ENCODE measurements at places on chromosomes 13 and 19.
A peak's percentile ranks its signal among the peaks of the same experiment; 100 is the strongest.

DNA sequence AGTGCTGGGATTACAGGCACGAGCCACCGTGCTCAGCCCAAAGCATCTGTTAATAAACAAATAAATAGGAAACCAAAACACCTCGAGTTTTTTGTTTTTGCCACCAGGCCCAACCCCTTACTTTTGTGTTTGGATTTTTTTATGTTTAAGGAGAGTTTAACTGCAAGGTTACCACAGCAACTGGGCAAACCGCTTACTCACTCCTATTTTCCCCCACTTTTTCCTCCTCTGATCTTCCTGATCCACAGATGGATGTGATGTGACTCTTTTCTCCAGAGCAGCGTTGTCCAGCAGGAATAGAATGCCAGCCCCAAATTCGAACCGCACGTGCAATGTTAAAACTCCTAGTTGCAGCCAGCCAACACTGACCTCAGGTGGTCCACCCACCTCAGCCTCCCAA is 2.1 kb upstream of the PNMA8B start:
- no peak for DNase-seq

DNA sequence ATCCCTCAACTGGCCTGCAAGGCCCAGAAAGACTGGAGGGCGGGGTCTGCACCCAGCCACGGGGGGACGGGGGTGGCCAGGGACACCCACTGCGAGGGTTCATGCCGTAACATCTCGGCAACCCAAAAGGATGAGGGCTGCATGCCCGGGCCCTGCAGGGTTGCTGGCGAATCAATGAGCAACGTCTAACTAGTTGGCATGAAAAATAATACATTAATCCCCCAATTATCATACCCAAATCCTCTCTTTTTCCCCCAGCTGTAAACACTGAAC is 232.2 kb downstream of the TUBA3C start:
- no peak for DNase-seq

DNA sequence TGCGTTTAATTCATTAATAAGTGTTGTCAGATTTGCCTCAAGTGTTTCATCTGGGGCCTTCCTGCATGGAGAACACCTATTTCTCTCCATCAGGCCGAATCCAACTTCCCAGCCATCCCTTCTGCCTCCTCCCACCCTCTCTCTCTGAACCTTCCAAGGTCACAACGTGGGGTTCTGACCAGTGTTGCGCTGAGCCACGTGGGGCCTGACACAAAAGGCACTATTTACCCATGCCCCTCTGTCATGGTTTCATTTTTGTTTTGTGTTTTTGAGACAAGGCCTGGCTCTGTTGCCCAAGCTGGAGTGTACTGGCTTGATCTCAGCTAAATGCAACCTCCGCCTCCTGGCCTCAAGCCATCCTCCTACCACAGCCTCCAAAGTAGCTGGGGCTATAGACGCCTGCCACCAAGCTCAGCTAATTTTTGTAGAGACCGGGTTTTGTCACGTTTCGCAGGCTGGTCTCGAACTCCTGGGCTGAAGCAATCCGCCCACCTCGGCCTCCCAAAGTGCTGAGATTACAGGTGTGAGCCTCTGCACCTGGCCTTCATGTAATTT is 8.6 kb upstream of the IRGC start:
- DNase-seq = no peak

DNA sequence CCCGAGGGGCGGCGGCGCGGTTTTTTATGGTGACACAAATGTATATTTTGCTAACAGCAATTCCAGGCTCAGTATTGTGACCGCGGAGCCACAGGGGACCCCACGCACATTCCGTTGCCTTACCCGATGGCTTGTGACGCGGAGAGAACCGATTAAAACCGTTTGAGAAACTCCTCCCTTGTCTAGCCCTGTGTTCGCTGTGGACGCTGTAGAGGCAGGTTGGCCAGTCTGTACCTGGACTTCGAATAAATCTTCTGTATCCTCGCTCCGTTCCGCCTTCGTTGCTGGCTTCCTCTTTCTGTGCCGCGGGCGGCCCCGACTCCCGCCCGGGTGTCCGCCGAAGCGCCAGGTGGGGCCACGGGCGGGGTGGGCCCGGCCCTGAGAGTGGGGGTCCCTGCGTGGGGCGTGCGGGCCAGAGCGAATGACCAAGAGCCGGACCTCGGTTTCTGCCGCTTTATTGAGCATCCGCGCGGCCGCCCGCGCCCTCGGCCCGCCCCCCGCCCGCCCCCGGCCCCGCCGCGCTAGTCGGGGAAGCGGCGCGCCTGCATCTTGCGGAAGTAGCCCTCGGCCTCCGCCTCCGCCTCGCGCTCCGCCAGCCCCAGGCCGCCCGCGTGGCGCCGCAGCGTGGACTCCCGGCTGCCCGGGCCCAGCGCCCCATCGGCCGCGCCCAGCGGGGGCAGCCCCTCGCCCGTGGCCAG is 9.6 kb downstream of the PLPPR3 start:
- DNase-seq = no peak

DNA sequence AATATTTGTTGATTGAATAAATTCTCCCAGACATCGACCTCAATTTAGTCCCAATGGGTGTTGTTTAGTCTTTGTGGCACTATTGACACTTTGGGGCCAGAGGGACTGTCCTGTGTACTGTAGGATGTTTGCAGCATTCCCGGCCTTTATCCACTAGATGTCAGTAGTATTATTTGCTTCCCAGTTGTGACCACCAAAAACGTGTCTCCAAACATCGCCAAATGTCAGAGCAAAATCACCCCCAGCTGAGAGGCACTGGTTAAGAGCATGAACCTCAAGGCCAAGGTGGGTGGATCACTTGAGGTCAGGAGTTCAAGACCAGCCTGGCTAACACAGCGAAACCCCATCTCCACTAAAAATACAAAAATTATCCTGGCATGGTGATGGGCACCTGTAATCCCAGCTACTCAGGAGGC is 15.4 kb downstream of the NLRP12 start:
- DNase-seq = peak; percentile 53

- DNase-seq = no peak
Measured at GRCh38 chr19:48975947-48976847, 11.1 kb downstream of the FTL start.

DNA sequence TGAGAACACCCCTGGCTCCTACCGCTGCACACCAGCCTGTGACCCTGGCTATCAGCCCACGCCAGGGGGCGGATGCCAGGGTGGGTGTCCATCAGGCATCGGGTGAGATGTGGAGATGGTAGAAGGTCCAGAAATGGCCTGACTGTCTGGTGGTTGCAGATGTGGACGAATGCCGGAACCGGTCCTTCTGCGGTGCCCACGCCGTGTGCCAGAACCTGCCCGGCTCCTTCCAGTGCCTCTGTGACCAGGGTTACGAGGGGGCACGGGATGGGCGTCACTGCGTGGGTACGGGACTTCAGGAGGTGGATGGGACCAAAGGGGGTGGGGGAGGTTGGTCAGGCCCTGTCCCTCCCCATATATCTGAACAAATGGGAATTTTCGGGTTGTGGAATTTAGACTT is 15.8 kb downstream of the LTBP4 start:
- no peak for DNase-seq

- DNase-seq = no peak
Measured at GRCh38 chr19:19782783-19783182, 38.8 kb downstream of the ZNF506 start.

DNA sequence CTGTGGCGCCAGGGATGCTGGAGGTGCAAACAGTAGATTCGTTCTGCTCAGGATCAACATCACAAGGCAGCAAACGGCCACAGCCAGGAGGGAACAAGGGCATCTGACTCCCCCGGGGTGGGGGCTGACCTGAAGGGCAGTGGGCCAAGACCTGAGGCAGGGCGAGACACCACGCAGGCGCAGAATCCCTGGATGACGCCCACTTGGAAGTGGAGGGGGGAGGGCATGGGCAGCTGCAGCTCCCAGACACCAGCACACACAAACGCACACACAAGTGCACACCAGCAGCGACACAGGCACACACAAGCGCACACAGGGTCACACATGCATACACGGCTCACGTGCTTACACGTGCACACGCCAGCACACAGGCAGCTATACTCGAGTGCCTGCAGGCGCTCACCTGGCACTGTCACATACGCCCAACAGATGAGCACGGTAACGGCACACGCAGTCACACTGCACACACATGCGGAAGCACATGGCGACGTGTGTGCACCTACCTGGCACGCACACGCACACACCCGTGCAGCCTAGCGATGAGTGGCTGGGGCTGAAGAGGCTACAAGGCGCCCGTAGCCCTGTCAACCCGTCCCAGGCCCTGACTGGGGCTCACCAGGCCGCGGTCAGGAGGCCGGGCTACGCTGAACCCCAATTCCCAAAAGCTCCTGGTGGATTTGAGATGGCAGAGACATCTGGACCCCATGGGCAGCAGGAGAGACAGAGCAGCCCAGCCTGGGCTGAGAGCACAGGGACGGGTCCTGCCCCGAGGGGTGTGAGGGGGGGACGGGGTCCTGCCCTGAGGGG is 5.5 kb downstream of the C2CD4C start:
- no peak for DNase-seq

- DNase-seq = no peak
Measured at GRCh38 chr13:23789576-23790346, 99.4 kb downstream of the MIPEP start.

GRCh38 chr13:33262997-33263396 is 22.6 kb downstream of the STARD13 start:
- no peak for DNase-seq

DNA sequence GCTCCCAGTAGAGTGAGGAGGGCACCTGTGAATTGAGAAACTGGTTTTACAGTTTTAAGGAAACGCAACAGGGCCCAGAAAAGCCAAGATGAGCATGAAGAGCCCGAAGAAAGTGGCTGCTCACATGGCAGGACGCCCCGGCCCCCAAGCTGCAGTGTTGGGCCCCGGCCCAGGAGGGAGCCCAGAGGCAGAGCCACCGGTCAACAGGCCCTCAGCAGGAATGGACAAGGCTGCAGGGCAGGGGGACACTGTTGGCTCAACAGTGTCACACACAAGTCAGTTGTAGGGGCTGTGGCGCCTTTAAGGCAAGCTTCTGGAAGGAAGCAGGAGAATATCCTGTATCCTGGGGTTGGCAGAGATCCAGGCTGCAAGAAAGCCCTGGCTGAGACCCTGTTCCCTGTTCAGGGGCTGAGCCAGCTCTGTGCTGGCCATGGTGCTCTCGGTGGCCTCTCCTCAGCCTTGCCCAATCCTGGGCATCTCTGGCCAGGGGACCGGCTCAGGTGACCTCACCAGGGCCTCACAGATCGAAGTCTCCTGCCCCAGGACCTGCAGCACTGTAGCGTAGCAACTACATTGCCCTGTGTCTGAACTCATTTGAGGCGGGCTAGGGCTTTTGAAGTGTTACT is 28.0 kb downstream of the UPF1 start:
- DNase-seq = no peak

- DNase-seq = peak; percentile 86
Measured at GRCh38 chr19:15280915-15281683, 48.9 kb upstream of the EPHX3 start.

DNA sequence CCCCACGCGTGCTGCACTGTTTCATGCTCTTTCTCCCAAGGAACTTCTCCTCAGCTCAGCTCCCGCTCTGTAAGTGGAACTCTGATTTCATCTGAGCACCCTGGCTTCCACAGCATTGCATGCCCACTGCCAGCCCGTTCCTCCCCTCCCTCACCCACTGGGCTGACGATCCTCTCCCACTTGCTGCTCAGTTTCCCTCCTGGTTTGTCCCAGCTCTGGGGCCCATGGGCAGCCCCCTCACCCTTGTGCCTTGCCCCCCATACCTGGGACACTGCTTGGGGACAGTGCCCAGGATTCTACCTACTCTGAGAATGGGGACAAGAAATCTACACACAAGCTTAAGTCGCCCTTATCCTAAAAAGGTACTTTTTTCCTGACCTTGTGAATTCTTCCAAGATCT is 115.9 kb upstream of the C1QTNF9B start:
- no peak for DNase-seq

DNA sequence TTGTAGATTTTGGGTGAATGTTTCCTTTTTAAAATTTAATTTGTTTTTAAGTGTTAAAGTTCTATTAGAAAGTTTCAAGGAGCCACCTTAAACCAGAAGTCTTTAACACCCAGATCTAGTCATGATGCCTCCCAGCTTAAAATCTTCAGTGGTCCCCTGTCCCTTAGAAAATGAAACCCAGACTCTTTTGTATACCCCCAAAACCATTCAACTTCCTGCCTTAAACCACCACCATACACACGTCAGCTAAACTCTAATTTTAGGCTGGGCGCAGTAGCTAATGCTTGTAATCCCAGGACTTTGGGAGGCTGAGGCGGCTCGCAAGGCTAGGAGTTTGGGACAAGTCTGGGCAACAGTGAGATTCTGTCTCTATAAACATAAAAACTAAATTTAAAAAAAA is 37.9 kb downstream of the N4BP2L1 start:
- DNase-seq = no peak

GRCh38 chr13:19586904-19587634 is 25.7 kb upstream of the TPTE2 start:
- DNase-seq = peak; percentile 89

- no peak for DNase-seq
Measured at GRCh38 chr13:43981091-43981490, 101.4 kb downstream of the LACC1 start.

Data from EL (cell line).